ENCODE measurements at places on chromosomes 7 and 10.

DNA sequence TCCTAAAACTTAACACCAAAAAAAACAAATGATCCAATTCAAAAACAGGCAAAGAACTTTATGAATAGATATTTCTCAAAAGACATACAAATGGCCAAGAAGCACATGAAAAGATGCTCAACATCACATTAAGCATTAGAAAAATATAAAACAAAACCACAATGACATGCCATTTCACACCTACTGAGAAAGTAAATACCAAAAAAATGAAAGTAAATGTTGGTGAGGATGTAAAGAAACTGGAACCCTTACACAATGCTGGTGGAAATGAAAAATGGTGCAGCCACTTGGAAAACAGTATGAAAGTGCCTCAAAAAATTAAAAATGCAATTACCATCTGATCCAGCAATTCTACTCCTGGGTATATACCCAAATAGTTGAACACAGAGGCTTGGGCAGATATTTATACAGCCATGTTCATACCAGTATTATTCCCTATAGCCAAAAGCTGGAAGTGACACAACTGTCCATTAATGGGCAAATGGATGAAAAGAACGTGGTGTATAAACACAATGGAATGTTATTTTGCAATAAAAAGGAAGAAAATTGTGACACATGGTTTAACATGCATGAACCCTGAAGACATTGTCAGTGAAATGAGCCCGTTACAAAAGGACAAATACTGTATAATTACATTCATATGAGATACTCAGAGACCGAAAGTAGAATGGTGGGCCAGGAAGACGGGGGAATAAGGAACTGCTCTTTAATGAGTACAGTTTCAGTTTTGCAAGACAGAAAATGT, 89.0 kb downstream of the JMJD1C start:
- DNase-seq, result no peak

GRCh38 chr10:76918106-76918505, 719.5 kb downstream of the KCNMA1 start:
- DNase-seq, result no peak

GRCh38 chr10:18100669-18101068, 39.6 kb upstream of the CACNB2 start:
- DNase-seq, result no peak

DNA sequence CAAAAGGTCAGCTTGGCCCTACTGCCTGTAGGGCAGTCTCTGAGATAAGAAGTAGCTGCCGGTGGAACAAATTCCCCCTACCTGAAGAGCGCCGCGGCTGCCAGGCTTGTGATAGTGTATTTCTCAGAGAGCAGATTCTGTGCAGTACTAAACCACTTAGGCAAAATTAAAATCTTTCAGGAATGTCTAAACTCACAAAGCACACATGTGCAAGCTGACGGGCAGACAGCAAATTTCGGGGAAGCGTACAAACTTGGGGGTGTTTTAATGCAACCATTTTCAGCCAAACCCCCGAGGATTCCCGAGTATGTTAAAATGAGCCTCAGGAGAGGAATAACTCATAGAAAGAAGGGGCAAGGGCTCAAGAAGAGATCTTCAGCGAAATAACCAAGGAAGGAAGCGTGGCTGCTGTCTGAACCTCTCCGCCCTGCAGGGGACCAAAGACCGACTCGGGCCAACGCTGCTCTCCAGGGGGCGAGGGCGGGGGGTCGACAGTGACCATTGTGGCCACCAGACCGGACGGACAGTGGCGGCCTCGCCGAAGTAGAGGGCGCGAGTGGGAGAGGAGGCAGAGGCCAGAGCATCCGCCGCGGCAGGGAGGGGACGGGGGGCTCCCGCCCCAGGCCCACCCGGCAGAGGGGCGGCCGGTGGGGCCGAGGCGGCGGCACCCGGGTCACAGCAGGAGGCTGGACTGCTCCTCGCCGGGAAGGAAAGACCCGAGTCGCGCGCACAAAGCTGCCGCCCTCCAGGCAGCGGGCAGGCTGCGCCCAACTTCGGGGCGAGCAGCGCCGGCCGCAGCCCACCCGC, 819 bp downstream of the HYCC1 start:
- DNase-seq, result peak; percentile 25

DNA sequence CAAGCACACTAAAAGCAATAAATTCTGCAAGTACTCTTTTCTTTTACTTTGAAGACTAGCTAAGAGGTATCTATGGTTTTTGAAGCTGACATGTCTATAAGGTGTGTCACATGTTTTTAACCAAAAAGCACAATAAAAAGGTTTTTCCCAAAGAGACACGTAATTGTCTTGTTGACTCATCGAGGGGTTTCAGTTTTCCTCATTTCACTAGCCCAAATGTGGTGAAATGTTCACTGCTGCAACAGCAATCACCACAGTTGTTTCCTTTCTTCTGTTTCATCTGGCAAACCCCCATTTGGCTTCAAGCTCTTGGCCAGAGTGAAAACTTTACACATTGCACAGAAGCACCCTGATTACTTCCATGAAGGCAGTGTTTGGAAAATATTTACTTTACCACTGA, 3.8 kb upstream of the HOXA4 start:
- DNase-seq, result no peak

GRCh38 chr10:44674536-44675386, 236.4 kb upstream of the TMEM72 start:
- no peak for DNase-seq

- DNase-seq, result no peak
Observed at GRCh38 chr10:118569241-118569881, 26.1 kb downstream of the PRLHR start.

GRCh38 chr10:88472540-88472939, 110.6 kb downstream of the RNLS start:
- DNase-seq, result no peak

GRCh38 chr7:22565315-22565811, 65.4 kb upstream of the STEAP1B start:
- no peak for DNase-seq

- DNase-seq, result no peak
Observed at GRCh38 chr10:68179016-68179415, 52.9 kb downstream of the ATOH7 start.

- DNase-seq, result no peak
Observed at GRCh38 chr10:22605168-22605567, 109.2 kb downstream of the PIP4K2A start.

- DNase-seq, result no peak
Observed at GRCh38 chr10:103869336-103869735, 14.0 kb upstream of the SH3PXD2A start.

- DNase-seq, result no peak
Observed at GRCh38 chr7:106563466-106564150, 97.3 kb downstream of the CCDC71L start.
